Fibroblast of skin of abdomen (primary cell): ENCODE measurements at places on chromosomes 7 and 10.
A peak's percentile ranks its signal among the peaks of the same experiment; 100 is the strongest.

GRCh38 chr7:128363261-128363721, 1.8 kb upstream of the PRRT4 start:
- DNase-seq = no peak

GRCh38 chr10:98262571-98262970, 5.4 kb downstream of the LOXL4 start:
- DNase-seq = peak; percentile 30

GRCh38 chr7:1586827-1587705, 17.2 kb upstream of the PSMG3 start:
- no peak for DNase-seq

DNA sequence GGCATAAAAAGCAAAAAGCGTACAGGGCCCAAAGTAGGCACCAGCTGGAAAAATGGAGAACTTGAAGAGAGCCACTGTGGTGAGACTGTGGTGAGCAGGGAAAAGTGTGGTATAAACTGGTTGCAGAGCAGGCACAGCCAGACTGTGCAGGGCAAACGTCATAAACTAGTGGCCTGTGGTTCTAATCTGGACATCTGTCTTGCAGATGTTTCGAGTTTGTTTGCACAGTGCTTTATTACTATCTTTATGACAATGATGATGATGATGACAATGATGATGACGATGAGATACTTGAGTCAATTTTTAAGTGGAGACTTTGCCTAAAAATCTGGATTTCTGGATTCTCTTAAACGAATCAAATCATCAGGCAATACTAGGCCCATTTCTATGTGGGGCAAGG, 45.7 kb downstream of the SEMA3C start:
- no peak for DNase-seq

GRCh38 chr7:97620495-97620894, 111.4 kb upstream of the TAC1 start:
- DNase-seq = no peak

DNA sequence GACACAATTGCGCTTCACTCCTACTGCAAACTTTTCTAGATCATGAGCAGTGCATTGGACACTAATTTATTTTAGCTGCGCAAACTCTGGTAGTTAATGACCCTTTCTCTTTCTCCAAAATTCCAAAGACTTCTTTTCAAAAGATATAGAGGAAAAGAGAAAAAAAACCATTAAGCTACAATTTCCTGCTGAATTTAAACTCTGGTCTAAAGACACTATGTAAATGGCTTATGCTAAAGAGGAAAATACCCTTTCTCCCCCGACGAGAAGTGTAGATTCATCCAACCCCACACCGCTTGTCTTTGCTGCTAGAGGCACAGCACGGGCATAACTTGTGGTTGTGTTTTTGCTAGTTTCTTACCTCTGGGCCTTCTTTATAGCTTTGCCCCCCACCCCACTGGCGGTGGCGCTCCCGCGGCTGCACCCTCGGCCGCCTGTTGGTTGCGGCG, 84.1 kb downstream of the SNX10 start:
- DNase-seq = no peak

GRCh38 chr10:86757113-86757972, 924 bp downstream of the BMPR1A start:
- DNase-seq = peak; percentile 70

GRCh38 chr7:29574659-29575058, 11.0 kb downstream of the PRR15 start:
- DNase-seq = no peak

DNA sequence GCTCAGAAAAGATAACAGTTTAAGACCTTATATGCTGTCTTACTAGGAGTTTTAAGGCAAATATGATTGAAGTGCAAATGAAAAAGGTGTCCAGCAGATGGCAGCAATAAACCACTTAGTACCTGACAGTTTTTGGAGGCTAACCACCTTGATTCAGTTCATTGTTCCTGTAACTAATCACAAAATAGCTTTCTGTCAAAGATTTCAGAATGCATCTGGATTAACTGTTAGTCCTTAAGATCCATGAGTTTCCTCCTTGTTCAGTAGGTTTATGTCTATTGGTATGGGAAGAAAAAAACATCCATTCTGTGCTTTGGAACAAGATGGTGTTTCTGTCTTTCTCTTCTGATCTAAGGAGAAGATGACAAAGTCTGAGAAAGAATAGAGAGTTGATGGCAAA, 46.6 kb downstream of the CCSER2 start:
- peak; percentile 31 for DNase-seq

DNA sequence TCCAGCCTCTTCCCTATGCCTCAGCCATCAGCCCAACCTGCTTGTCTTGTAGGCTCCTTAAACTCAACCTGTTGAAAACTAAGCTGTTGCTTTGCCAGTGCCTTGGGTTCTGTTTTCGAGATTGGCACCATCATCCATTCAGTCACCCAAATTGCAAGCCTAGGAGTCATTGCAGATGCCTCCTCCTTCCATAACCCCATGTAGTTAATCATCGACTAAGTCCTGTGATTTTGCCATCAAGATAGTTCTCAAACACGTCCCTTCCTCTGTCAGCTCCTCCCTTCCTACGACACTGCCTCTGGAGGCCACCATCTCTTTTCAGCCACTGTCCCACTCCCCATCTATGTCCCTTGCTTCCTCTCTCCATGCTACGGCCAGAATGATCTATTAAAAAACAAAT, 168.1 kb downstream of the RAB11FIP2 start:
- no peak for DNase-seq

DNA sequence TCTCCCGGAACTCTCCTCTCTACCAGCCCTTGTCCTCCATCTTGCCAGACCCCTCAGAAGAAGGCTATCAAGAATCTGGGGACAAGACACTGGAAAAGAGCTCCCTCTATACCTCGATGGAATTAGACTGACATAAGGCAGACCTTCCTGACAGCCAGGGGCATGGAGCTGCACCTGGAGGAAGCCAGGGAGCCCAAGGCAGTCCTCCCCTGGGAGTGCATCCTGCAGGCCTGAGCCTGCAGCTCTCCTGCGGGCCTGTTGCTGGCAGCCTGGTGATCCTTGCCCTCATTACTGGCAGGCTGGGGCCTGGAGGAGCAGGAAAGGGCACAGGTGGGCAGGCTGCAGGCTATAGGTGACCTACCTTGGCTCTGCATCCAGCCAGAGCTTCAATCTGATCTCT, 323.4 kb downstream of the GRID1 start:
- no peak for DNase-seq

DNA sequence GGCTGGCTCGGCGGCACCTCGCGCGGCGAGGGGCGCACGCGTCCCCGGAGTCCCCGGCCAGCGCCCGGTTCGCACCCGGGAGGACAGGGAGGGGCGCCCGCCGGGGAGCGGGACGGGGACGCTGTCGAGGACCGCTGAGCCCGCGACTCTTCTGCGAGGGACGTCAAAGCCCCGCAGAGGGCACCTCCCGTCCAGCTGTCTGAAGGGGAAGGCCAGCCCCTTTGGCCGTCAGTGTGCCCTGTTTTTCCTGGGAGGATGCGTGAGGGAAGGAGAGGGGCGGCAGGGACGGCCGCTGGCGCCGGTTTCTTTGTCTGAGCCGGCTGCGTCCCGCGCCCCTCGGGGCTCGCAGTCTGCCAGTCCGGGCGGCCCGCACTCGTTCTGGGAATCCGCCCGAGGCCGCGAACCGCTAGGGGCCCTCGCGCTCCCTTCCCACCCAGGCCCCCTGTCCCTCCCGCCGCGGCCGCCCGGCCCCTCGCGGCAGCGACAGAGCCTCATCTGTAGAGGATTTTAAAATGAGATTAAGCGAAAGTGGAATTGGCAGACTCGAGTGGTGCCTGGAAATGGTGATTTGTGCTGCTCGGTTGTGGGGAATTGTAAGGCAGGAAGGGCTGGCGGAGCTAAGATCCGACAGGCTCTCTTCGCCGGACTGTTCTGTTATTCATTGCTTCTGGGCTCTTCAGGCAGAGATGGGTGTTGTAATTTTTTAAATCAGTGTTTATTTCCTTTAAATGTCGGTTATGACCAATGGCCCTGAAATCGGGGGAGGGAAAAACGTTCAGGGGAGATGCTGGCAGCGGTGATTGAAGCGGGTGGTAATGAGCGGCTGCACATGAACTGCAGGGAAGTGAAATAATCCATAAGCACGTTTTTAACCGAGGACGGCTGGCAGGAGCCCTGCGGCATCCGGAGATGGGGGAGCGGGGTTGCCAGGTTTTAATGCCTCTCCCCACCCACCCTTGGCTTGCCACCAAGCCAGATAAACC, 618 bp upstream of the RELN start:
- peak; percentile 18 for DNase-seq

DNA sequence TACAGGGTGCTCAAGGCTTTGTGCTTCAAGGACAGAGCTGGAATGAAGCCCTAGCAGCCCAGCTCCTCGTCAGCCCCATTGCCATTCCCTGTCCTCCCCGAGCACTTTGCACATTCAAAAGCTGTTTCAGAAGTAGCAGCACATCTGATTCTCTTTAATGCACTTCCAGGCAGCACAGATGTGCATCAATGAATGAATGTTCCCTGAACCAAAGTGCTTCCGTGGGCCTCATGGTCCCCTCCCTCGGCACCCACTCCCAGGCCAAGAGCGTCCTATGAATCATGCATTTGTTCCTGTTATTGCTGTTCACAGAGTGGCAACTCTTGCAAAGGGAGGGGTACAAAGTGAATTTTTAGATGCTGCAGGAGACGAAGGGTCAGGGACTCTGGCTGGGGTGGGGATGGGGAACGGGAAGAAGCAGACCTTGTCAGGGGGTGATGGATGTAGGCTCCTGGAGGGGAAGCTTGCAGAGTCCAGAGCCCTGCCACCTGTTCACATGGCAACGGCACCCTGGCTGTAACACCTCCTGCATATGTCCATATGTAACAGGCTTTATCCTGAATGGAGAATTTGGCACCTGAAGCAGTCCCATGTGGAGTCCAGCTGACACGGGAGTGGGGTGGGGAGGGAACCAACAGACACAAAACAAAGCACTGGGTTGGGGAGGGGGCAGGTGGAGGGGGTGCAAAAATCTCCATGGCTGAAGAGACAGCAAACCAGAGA, 62.2 kb upstream of the BAIAP2L1 start:
- no peak for DNase-seq

- DNase-seq = no peak
These were observed 148.2 kb upstream of the WNT16 start for GRCh38 chr7:121180436-121181063.

GRCh38 chr7:33039257-33039902, 23.2 kb downstream of the NT5C3A start:
- no peak for DNase-seq

- no peak for DNase-seq
These were observed 183.4 kb downstream of the GNAI1 start for GRCh38 chr7:80318081-80318480.

DNA sequence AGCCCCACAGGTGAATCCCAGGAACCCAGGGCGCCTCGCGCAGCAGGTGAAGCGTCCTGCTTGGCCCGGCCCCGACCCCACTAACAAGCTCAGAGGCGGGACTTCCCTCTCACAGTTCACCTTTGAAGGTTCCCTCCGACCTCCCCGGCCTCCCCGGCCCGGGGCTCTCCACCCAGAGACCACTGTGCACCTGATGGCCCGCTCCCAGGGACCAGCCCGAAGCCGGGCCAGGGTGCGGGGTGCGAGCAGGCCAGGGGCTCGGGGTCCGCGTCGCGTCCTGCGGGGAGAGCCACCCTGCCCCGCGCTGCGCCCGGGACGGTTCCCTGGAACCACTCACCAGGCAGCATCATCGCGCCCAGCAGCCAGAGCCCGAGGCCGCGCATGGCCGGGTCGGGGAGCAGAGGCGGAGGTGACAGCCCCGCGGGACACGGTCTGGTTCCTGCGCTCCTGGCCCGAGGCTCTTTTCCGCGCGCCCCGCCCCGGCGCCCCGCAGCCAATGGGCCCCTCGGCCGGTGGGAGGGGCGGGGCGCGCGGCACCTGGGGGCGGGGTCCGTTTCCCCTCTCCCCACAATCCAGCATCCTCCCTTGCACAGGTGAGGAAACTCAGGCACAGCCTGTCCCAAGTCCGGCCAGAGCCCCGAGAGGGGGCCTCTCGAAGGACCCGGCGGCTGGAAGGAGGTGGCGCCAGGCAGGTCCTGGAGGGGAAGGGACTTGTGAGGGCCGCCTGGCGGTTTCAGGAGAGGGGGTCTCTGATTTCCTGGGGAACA, at the start of gene ADAM8:
Gene ADAM8 (minus strand): TSS at position 434 of the 767 bp plus-strand sequence. CDS start 51 bp downstream, at position 383.
- DNase-seq = no peak

GRCh38 chr7:37109843-37110242, 338.8 kb downstream of the ELMO1 start:
- DNase-seq = no peak

- DNase-seq = no peak
These were observed 236.6 kb downstream of the ELMO1 start for GRCh38 chr7:37212051-37212450.

GRCh38 chr7:75604408-75604807, 112.3 kb downstream of the SPDYE5 start:
- DNase-seq = no peak

GRCh38 chr10:33180390-33180789, 154.1 kb downstream of the NRP1 start:
- DNase-seq = no peak

DNA sequence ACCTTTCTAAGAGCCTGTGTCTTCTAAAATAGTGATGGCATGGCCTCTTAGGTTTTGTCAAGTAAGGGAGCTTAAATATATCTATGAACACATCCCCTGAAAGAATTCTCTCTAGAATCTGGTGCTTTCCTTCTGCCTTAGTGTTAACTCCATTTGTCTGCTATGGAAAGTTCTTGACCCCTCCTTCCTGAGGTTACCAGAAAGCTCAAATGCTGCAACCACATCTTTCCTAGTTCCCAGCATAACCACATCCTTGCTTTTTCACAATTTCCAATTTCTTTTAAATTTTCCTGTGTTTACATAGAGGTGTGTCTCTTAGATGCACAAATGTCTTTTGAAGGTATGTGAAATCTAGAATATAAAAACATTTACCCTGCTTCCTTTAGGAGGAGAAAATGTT, 16.4 kb upstream of the GSDME start:
- DNase-seq = no peak
